ENCODE measurements at places on chromosomes 7 and 10.

GRCh38 chr10:103929381-103929921, 11.5 kb upstream of the STN1 start:
- no peak for DNase-seq

DNA sequence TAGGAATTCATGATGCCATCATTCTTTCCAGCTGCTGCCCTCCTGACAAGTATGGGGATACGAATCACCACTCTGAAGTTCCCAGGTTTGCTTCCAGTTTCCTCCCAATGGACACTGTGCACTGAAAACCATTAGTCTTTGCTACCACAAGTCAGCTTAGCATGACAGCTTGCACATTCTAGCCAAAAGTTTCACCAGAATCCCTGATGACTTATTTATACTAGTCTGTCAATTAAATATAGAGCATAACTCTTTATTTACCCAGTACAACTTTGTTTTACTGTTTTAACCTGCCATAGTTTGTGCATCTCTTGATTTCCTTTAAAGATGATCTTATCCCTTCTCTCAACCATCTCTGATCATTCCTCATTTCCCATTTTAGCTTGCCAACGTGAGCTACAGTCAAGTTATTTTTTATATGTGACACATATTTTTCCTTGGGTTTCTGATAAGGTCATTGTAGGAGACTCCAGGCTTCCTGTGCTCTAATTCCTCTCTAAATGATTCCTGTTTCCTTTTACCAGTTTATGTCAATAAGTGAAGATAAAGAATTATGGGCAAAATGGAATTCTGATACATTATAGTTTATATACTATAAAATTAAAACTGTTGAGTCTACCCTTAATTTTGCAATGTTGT, 167.5 kb upstream of the MEOX2 start:
- no peak for DNase-seq

GRCh38 chr10:20100171-20100570, 283.9 kb downstream of the PLXDC2 start:
- no peak for DNase-seq

- DNase-seq, result no peak
Measured at GRCh38 chr10:82535457-82535856, 660.5 kb downstream of the NRG3 start.

DNA sequence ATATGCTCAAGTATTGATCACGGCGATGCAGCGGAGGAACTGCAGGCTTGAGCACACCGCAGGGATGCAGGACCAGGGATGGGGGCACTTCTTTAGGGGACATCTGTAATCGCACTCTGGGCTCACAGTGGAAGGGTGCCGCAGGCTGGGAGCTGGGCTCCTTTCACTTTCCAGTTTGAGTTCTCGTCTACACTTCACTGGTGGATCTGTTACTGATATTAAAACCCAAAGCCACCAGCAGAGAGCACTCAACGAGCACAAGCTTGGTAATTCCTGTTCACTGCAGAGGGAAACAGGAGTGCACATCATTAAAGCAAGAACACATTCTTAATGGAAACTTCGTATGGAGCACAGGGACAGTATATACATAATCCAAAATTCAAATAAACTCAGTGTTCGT, 91.3 kb downstream of the PARD3 start:
- no peak for DNase-seq

- no peak for DNase-seq
Measured at GRCh38 chr7:55142919-55143600, 124.2 kb downstream of the EGFR start.

DNA sequence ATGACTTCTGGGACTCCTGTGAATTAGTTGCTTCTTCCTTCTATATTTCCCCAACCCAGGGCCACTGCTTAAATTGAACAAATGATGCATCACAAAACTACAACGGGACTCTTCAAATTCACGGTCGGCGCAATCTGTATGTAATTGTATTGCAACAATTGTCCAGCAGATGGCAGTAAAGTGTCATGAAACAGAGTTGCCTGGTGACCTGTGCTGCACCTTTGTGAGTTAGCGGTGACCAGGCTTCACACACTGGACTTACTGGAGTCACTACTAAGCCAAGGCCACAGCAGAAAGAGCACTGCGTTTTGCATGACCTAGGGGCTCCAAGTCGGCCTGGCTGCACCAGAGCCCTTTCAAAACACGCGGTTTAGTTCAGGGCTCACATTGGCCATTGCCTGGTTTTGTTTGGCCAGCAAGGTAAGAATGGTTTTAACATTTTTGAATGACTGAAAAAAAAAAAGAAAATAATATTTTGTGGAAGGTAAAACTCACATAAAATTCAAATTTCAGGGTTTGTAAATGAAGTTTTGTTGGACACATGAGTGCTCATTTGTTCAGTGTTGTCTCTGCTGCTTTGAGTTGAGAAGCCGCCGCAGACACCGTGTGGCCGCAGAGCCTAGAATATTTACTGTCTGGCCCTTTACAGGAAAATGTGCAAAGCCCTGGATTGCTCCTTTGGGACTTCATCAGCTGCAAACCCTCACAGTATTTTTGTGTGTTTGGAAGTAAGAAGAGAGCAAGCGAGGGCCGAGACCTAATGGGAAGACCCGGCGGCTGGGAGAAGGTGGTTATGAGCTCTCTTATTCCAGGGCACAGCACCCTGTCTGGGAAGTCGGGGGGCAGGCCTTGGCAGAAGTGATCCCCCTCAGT, 23.2 kb upstream of the ZNF32 start:
- peak; percentile 15 for DNase-seq

DNA sequence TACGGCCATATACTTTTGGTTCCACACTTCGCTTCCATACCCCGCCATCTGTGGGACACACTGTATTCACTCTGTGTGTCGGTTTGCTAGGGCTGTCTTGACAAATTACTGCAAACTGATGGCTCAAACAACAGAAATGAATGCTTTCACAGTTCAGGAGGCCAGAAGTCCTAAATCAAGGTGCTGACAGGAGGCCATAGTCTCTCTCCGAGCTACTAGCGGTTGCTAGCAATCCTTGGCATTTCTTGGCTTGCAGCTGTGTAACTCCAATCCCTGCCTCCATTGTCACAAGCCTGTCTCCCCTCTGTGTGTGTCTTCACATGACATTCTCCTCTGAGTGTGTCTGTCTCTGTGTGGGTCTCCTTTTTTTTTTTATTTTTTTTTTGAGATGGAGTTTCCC, 28.9 kb upstream of the BMPR1A start:
- DNase-seq, result no peak

- DNase-seq, result no peak
Measured at GRCh38 chr10:100827819-100828737, 82.7 kb downstream of the PAX2 start.

DNA sequence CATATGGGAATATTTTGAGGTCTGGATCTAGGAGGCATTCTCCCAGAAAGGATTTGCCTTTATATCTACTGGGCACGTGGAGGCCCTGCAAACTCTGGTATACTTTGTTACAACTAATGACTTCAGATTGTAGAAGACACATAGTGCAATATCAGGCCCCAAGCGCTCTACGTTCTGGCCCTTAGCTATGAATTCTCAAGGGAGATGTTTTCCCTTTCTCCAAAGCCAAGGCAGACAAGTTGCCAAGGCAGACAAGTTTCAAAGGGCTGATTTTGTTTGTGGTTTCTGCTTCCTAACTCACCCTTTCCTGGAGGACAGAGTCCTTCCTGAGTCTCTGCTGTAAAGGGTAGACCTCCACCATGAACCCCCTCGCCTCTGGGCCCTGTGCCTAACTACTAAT, 99.4 kb upstream of the CTTNBP2 start:
- DNase-seq, result no peak

GRCh38 chr7:129212126-129212525, 12.7 kb upstream of the AHCYL2 start:
- no peak for DNase-seq

DNA sequence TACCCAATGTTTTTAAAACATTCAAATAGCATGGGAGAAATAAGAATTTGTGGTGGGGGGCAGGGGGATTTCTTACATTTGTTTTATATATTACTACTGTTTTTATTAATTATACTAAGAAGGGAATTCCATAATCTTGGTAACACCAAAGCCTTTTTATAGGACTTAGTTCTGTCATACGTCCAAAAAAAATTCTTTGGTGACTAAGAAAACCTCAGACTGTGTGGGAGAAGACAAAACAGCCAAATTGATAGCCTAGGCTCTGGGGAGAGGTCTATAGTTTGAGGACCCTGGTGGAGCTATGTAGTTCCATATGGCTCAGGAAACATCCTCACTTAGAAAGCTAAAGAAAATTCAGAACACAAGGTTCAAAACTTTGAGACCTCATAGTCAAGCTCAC, 23.4 kb downstream of the ACSM6 start:
- DNase-seq, result no peak

DNA sequence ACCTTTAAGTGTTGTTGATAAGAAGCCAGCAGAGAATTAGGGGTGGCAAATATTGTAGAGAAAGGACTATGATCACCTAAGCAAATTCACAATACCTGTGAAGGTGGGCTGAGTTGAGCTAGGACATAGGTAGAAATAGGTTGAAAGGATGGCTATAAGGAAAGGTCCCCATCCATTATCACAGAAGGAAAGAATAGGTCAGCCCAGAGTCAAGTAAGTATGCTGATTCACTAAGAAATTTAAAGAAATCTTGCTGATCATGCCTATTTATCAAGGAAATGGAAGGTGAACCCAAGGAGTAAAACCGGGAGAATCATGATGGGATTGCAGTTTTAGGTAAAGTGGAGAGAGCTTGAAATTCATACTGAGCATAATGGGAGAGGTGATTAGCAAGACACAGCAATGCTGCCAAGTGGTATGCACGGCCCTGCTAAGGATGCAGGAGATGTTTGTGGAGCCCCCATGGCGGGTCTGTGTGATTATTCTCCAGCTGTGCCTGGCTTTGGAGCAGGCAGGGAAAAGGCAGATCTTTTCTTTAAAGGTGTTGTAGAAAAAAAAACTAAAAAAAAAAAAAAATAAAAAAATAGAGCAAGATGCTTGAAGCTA, 399.4 kb downstream of the PLXDC2 start:
- DNase-seq, result no peak

DNA sequence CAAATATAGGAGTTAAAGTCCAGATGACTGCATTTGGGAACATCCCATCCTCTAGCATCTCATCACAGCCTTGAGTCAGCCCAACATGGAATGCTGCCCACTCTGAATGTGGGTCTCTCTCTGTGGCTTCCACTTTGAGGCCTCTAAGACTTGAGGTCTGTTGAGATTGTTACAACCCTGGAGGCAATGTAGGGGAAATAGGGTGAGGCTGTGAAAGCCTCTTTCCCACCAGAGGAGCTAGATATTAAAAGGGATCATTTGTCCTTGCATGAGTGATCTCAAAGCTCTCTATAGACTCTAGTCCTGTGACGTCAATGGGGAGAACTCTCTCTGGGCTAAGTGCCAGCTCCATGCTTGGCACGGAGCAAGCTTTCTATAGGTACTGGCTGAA, 6.4 kb upstream of the GOLGA7B start:
- DNase-seq, result no peak

DNA sequence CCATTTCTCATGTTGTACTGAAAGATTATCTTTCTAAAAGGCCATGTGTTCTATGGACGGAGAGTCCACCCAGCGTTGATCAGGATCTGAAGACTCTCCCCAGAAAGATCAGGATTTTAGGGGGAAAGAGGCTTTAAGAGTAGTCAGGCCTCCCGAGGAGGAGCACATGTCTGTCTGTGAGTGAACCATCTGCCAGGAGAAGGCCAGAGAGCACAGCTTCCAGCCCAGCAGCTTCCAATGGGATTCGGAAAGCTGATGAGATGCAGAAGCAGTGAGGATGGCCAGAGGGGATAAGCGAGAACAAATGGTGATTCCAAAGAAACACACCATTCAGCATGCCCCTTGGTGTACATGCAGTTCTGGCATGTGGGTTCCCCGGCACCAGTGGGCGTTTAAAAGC, 88.5 kb upstream of the TCERG1L start:
- no peak for DNase-seq

GRCh38 chr10:124097883-124098282, 4.5 kb upstream of the CHST15 start:
- DNase-seq, result no peak

DNA sequence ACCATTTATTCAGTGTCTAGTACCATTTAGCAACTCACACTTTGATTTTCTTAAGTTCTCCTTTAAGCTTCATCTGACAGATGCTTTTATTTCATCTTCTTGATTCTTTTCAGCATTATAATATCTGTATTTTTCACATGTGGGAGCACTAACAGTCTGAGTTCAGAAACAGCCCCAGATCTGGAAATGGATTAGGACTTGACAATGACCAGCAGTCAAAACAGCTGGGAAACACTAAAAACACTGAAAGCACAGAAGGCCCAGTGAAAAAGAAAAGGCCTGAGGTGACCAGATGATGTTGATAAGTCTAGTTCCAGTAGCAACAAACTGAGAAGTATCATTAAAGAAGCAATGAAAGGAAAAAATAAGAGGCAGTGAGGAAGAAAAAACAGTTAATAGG, 304.7 kb upstream of the MYO3A start:
- DNase-seq, result no peak

- DNase-seq, result no peak
Measured at GRCh38 chr10:88875081-88875480, 5.0 kb upstream of the STAMBPL1 start.

DNA sequence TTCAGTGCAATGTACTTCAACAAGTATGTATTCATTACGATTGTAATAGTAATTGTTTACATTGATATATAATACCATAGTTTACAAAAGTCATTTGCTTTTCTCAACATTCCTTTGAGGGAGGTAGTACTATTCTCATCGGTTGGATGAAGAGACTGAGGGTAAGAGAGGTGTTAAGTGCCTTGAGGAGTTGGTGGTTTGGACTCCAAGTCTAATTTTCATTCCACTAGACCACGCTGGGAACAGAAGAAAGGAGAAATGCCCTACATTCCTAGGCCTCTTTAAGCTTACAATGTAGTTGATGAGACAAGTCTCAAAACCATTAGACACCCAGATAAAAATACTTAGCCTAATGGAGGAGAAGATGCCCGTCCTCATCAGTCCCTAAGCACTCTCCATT, 28.6 kb downstream of the CDK1 start:
- DNase-seq, result no peak

- DNase-seq, result no peak
Measured at GRCh38 chr7:23405240-23405618, 65.1 kb downstream of the IGF2BP3 start.

- peak; percentile 45 for DNase-seq
Measured at GRCh38 chr7:148940702-148941597, 56.9 kb upstream of the EZH2 start.

DNA sequence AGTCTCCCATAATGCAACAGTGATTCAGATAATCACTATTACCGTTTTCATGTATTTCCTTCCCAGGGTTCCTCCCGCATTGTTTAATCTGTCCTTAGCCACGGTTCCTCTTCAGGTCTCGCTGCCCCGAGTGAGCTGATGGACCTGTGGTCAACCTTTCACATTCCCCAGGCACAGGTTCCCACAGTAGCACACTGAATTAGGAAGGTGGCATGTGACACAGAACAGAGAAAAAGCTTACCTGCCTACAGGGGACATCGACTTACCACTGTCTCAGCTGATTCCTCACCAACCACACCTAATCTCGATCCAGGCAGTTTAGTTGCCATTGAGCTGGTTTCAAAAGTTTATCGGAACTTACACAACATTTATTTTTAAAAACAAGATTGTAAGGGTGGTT, 72.2 kb downstream of the MTURN start:
- no peak for DNase-seq

GRCh38 chr7:138167222-138167621, 91.0 kb downstream of the AKR1D1 start:
- no peak for DNase-seq
